Nucleus accumbens (tissue), 56 donors: ENCODE measurements at places on chromosomes 7 and 10.
A peak's percentile ranks its signal among the peaks of the same experiment; 100 is the strongest.

GRCh38 chr7:46224363-46224762 is 303.3 kb upstream of the IGFBP3 start:
- no peak for DNase-seq

DNA sequence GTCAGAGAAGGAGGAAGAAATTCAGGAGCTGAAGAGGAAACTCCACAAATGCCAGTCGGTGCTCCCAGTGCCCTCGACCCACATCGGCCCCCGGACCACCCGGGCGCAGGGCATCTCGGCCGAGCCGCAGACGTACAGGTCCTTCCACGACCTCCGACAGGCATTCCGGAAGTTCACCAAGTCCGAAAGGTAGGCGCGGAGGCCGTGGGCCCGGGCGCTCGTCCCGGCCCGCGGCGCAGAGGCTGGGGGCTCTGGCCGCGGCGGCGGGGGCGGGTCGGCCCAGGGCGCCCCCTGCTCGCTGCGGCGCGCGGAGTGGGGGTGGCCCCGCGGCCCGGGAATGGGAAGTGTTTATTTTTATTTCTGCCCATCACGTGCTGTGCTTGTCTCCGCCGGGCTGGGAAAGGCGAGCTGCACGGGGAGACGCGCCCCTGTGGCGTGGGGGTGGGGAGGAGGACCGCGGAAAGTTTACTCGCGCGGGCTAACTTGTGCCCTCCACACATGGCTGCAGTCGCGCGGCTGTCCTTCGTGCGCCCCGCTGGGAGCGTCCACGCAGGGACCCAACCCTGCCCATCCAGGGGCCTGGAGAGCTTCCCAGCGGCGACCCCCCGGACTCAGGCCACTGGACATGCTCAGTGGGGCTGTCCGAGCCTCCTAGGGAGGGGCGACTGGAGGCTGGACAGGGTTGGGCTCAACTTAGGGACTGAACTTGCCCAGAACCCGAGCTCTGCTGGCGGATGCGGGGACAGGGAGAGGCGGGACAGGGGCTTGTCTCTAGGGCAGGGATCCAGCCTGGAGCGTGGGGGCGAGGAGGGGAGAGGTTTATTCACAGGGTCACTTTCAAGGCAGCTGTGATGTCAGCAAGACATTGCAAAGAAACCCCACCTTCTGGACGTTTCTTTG is 82.6 kb upstream of the PRKG1 start:
- DNase-seq: no peak

DNA sequence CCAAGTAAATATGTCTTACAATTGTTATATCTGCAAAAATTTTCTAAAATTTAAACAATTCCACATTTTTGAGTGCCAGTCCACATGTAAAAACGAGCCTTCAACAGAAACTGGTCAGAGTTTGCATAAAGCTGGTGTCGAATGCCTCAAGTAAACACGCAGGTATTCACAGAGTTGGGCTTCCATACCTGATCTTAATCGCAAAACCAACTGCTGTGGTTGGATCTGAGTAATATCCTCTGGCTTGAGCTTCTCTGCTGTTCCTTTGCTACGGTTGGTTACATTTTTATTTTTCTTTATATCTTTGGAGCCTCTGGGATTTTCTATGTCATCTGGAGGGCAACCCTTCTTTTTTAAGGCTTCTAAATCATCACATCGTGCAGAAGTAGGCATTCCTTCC is 28.4 kb downstream of the ITGB1 start:
- no peak for DNase-seq

GRCh38 chr7:111796671-111797070 is 234.4 kb upstream of the IMMP2L start:
- DNase-seq: no peak

- DNase-seq: peak; percentile 49
Observed at GRCh38 chr10:33273295-33274002, 61.0 kb downstream of the NRP1 start.

DNA sequence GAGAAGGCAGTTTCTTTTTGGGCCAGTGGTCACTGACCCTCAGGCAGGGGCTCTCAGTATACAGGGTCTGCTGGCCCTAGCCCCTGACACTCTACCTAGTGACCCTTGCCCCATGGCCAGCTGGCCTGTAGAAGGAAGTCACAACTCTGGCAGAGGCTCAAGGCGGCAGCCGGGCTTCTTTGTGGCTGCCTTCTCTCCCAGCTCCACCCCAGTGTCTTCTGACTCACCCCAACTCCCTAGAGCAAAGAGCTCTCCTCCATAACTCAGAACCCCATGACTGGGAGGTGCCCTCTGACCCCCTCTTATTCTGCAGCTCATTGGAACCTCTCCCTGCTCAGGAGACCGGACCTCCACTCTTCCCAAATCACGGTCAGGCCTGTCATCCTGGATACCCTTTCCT is 358.2 kb downstream of the FGFR2 start:
- no peak for DNase-seq

DNA sequence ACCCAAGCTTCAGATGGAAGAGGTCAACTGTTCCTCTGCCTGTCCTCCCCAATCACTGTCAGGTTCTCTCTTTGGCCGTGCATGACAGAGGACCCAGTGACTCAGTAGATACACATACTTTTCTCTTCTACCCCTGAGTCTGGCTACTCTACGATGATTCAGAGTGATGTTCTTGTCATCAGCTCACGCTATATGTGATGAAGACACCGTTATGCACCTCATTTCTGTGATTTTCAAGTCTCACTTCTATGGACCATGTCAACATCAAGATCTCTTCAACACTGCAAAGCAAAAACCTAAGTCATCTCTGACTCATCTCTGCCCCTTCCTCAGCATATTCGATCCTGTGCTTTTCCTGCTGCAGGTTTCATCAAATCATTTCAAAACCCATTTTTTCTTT is 76.6 kb upstream of the DGKI start:
- no peak for DNase-seq

GRCh38 chr10:70162892-70163201 is 7.5 kb downstream of the SAR1A start:
- DNase-seq: no peak

DNA sequence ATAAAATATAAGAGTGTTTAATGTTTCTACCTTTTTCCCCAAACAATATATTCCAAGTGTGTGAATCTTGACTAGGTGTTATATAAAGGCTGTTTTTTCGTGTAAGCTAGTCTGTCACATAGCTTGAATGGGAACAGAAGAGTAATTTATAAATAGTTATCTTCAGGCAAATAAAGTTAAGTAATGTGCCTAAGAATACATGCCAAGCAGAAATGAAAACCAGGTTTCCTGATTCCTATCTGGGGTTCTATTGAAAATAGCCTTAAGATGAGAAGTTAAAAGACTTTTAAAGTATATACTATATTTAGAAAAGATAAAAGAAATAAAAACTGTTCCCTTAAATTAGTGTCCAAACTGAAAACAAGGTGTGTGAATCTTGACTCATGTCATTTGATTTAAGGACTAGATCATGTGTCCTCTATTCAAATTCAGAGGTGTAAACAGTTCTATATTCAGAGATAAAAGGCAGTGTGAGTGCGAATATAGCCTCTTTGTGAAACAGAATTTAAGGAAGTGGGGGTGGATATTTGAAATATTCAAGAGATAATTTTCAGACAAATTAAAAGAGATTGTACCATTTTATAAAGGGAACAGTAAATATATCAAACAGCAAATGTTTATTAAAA is 247.5 kb downstream of the THSD7A start:
- no peak for DNase-seq

GRCh38 chr7:94223375-94224084 is 171.2 kb upstream of the COL1A2 start:
- DNase-seq: no peak

GRCh38 chr10:52469970-52470705 is 156.1 kb downstream of the DKK1 start:
- no peak for DNase-seq
